ENCODE measurements at places on chromosomes 12 and 14.
A peak's percentile ranks its signal among the peaks of the same experiment; 100 is the strongest.

DNA sequence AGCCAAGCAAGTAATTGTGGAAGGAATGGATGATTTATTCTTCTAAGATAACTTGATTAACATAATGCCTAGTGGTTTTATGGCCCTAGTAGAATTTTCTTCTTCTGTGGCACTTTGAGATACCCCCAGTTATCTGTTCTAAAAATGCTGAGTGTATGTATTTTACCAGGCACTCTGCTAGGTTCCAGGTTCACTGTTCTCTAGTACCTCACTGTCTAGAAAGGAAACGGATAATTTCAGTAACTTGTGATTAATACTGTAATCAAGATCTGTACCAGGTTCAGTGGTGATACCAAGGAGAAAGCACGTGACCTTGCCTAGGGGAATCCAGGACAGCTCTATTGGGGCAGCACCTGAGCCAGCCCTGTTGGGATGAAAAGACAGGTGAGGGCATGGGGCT lies 8.0 kb downstream of the ANO6 start:
- DNase-seq, result no peak

GRCh38 chr12:33967760-33968159 lies 54.5 kb upstream of the ALG10 start:
- DNase-seq, result no peak

DNA sequence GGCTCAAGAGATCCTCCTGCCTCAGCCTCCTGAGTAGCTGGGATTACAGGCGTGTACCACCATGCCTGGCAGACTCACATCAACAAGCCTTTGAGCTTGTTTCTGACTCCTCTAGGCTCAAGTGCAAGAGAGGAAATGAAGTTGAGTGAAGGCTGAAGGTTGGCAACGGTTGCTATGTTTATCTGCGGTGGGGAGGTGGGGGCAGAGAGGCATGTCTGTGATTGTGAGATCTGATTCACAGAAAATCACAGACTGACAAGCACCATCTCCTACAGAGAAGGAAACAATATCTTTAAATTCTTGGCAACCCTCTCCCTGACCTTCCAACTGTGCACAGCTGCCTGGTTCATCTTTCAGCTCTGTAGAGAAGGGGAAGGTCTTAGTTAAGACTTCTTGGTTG lies 22.1 kb upstream of the NINJ2 start:
- peak; percentile 44 for DNase-seq

- DNase-seq, result no peak
Observed at GRCh38 chr12:95551305-95551704, at the start of gene USP44. USP44 (minus strand) TSS chr12:95551476; CDS start chr12:95534256, 17,220 bp downstream.

- DNase-seq, result no peak
Observed at GRCh38 chr14:71754422-71755095, 177.7 kb upstream of the RGS6 start.

- DNase-seq, result no peak
Observed at GRCh38 chr14:58275527-58276190, 22.7 kb upstream of the ARID4A start.

DNA sequence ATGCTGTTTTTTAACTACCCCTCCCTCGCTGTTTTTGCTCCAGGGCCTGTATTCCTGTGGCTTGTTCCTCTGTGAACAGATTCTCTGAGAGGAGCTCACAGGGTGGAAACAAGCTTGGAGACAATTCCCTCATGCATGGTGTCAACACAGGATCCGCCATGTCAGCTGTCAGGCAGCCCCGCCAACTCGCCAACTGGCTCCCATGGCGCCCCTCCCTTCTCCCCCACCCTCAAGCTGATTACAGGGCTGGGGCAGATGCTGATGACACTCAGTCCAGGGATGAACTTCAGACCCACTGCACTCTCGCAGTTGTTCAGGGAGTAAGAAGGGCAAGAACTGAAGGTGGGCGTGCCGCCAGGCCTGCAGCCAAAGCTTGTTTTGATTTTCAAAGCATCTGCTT lies 229.9 kb downstream of the NTF3 start:
- DNase-seq, result no peak

- DNase-seq, result no peak
Observed at GRCh38 chr14:35222872-35223466, 69.2 kb upstream of the PSMA6 start.

GRCh38 chr12:66297080-66297479 lies 5.2 kb upstream of the HELB start:
- DNase-seq, result no peak

GRCh38 chr12:98058838-98059237 lies 456.6 kb upstream of the TMPO start:
- DNase-seq, result no peak

GRCh38 chr12:130715998-130716968 lies at the start of gene RIMBP2:
RIMBP2 (minus strand) TSS chr12:130716299; CDS start chr12:130479013, 237,286 bp downstream.
- DNase-seq, result no peak

GRCh38 chr12:77087427-77087826 lies 22.1 kb upstream of the E2F7 start:
- DNase-seq, result no peak

DNA sequence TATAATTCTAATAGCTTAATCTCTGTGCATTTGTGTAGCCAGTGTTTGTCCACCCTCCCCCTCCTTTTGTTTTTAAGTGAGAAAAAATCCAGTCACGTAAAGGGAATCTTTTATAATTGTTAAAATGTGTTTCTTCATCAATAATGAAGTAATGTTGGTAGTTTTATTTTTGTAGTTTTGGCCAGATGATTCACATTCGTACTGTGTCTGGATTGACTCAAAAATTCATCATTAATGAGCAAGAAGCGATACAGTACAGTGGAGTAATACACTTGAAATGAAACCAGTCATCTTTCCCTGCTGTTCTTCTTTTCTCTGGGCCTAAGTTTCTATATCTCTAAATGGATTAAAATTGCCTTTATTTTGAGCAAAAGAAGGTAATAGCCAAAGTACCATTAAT lies 86.5 kb downstream of the SRGAP1 start:
- no peak for DNase-seq

DNA sequence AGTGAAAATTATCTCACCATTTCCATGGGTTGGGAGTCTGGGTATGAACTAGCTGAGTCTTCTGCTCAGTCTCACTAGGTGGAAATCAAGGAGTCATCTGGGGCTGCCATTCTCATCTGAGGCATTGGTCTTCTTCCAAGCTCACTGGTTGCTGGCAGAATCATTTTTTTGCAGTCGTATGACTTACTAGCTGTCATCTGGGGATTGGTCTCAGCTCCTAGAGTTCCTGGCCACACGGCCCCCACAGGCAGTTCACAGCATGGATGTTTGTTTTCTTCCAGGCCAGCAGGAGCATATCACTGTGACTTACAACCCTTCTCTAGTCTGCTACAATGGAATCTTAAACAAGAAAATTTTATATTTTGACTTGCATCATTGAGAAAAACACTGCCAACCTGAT lies 18.6 kb upstream of the OR10AD1 start:
- DNase-seq, result no peak

DNA sequence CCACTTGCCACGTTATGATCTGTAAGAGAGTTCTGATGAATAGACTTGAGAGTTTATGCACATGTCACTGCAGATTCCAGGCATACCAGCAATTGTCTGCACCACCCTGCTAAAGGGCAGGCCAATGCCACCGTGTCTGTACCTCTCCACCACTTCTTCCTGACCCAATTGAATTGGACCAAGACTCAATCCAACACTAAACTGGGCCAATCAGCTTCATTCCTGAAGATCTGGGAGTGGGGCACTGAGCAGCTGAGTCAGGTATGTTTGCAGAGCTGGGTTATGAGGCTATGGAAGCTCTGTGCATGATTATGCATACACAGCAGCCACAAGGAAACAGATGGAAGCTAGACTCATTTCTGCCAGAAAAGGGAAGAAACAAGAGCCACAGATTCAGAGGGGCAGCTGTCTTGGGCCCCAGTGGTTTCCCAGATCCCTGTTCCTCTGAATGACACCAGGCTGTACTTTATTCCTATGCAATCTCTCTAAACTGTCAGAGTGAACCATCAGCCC lies 28.0 kb downstream of the DAO start:
- no peak for DNase-seq

DNA sequence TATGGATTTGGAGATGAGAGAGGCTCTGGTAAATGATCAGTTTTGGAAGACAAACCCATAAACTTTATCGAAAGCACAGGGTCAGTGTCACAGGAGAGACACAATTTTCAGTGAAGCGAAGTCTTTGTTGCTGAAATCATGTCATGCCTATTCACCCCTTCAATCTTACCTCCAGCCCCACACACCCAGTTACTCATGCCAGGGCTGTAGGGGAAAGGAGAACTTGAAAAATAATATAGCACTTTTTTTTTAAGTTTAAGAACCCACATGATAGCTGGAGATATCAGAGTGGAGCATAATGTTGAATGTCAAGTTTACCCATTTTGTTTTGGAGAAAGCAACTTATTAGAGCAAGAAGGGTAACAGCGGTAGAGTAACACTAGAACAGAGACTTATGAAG lies 107.4 kb downstream of the SSPN start:
- DNase-seq, result no peak

DNA sequence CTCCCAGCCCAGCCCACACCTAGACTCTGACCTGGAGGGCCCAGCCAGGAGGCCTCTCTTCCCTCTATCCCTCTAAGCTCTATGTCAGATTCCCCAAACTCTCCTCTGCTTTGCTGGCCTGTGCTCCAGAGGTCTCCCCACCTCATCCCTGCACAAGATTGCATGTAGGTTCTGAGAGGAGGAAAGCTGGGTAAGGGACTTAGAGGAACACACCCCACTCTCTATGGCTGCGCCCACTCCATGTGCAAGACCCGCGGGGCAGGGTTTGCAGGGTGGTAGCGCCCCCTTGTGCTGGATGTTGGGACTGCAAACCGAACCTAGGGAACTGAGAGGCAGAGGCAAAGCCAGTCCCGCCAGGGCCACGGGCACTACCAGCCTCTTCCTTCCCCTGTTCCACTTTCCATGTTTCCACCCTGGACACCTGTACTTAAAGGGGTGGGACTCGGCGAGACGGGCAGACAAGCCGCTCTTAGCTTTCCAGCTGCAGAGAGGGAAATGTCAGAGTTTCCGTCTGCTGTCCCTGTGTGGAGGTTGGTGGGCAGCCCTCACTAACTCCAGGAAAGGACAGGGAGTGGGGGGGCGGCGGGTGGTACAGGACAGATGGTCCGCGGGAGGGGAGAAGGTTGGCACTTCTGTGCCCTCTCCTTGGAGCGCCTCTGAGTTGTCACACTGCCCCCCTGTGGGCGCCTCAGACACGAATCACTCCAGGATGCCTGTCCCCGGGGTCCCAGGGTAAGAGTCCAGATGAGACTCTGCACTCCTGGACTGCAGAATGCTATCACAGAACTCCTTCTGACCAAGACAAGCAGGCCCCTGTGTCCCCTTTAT lies 16.8 kb downstream of the MMP14 start:
- peak; percentile 71 for DNase-seq

All from GM18507 (cell line).